Kidney epithelial cell (primary cell): ENCODE measurements at places on chromosomes 1 and 21.
A peak's percentile ranks its signal among the peaks of the same experiment; 100 is the strongest.

- DNase-seq, result no peak
Measured at GRCh38 chr1:7886405-7886745, 33.5 kb upstream of the UTS2 start.

DNA sequence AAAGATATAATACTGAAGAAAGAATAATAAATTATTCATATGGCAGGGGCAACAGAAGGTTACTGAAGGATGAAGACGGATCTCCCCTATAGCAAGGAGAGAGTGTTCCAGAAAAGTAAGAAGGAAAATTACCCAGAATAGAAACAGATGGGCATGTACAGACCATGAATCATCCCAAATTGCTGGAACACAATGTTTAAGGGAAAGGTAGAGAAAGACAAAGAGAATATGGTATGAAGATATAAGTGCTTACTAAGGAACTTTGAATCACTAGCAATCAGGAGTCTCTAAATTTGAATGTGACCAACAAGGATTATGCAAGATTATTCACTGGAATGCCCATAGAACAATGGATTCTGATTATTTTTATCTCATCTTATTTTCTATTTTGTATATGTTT lies 375.4 kb downstream of the COL11A1 start:
- no peak for DNase-seq

DNA sequence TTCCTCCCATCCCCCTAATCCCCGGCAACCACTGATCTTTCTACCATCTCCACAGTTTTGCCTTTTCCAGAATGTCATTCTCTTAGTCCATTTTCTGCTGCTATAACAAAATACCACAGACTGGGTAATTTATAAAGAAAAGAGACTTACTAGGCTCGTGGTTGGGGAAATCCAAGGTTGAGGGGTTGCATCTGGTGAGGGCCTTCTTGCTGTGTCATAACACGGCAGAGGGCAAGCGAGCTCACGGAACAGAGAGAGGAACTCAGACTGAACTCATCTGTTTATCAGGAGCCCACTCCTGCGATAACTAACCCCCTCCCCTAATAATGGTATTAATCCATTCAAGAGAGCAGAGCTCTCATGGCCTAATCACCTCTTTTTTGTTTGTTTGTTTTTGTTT lies 52.0 kb downstream of the RUNX3 start:
- DNase-seq, result no peak

DNA sequence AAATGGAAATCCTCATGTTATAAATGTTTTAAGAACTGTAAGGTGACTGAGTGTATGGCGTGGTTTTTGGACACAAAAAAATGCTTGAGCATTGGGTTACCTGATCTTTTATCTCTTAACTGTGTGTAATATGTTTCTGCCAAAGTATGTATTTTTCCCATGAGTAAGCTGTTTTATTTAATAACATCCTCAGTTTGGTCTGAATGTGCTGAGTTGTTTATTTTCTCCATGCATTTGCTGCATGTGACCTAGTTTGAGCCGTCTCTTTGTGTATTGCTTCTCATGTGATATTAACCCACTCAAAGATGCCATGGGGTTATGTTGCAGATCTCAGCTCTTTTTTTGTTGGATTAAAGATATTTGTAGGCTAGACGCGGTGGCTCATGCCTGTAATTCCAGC lies 6.1 kb upstream of the LYPLA2 start:
- DNase-seq, result no peak

- DNase-seq, result no peak
Measured at GRCh38 chr1:88610687-88611086, 73.4 kb upstream of the PKN2 start.

DNA sequence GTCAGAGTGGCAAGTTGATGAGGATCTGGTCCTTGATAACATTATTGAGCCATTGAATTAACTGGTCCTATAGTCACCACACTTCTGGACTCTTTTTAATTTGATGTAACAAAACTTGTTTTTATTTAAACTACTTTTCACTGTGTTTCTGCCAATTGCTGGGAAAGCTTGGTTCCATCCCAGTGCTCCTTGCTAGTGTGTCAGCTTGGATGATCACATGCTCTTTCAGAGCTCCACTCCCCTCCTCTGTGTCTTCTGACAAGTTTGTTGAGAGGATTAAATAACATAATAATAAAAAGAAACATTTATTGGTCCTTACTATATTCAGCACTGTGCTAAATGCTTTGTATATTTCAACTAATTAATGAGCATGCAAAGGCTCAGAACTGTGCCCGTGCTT lies 448.5 kb upstream of the B3GALT2 start:
- DNase-seq, result peak; percentile 4

DNA sequence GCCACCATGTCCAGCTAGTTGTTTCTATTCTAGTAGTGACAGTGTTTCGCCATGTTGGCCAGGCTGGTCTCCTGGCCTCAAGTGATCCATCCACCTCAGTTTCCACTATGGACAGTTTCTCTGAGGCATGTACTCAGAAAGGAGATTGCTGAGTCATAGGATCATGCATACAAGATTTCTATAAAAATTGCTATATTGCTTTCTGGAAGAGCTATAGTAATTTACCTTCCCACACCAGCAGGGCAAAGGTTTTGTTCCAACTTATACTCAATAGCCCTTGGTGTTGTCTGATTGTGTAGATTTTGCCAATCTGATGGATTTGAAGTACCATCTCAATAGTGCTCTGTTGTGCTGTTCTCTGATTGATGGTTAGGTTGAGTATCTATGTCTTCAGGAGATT lies 15.6 kb upstream of the ATP1A1 start:
- DNase-seq, result no peak

- no peak for DNase-seq
Measured at GRCh38 chr1:169588785-169589485, 2.7 kb upstream of the F5 start.

DNA sequence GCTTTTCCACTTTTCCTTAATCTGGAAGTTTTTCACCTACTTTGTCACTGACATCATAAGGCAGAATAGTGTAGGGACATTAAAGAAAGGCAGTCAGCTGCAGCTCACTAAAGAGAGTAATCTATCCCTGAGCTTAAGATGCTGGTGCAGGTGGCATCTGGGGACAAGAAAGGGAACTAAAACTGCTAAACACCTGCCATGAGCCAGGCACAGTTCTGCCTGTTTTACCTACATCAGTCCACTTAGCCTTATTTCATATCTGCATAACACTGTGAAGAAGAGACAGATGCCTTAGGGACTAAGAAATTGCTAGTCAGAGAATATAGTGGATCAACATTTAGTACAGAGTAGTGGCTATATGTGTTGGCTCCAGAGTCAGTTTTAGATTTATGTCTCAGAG lies 88.1 kb downstream of the GPATCH2 start:
- no peak for DNase-seq

- no peak for DNase-seq
Measured at GRCh38 chr1:113998361-113998760, 19.1 kb downstream of the OLFML3 start.

- no peak for DNase-seq
Measured at GRCh38 chr1:233097546-233097945, 147.1 kb downstream of the NTPCR start.

GRCh38 chr1:192802406-192802805 lies 6.4 kb upstream of the RGS2 start:
- DNase-seq, result no peak

GRCh38 chr1:238487931-238488330 lies 597.2 kb upstream of the ZP4 start:
- DNase-seq, result no peak

GRCh38 chr1:220527279-220527907 lies 543 bp upstream of the MARK1 start:
- DNase-seq, result no peak

- DNase-seq, result no peak
Measured at GRCh38 chr1:207084701-207085180, 3.9 kb upstream of the C4BPB start.

DNA sequence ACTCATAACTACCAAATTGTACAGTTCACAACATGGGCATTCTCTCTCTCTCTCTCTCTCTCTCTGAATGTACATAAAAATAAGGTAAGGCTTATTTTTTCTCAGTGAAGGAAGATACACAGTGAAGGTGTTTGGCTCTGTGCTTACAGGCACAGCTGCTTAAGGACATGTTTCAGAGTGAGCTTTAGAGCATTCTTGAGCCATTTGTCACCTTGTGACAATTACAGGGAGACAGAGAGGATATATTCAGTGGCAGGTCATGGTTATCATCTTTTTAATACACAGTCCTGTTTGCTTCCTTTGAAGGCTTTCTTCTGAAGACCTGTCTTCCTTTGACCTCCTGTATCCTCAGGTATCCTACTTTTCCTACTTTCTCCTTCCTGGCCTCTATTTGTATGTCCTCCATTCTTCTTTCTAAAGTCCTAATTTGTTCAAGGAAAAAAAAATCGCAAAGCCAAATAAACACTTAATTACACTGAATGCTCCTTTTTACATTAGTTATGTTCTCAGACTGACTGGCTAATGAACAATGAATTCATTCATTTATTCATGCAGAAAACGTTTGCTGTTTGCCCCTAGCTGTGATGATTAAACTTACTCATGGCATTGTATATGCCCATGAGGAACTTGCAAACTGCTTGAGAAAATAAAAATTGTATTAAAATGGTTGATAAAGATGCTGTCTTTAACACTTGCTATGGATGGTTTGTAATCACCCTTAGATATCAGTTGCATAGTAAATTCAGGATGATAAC lies 33.4 kb downstream of the HSD17B7 start:
- DNase-seq, result no peak

GRCh38 chr1:29669158-29669871 lies 433.0 kb downstream of the PTPRU start:
- no peak for DNase-seq

GRCh38 chr1:243253211-243253925 lies 1.7 kb downstream of the CEP170 start:
- DNase-seq, result no peak

DNA sequence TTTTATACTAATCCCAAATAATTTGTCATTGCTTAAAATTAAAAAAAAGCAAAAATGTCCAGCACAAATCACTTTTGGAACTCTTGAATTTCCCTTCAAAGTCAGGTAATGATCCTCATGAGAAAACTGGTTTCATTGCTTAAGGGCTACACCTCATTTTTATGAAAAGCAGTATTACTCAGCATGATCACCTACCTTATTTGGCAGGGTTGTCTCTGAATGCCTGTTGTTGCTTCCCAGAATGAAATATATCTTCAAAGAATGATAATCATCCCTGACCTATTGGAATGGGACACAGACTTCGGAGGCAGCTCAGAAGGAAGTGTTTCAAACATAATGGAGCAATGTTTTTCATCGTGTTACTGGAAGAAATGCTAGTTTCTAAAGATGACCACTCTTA lies 29.7 kb downstream of the C1orf21 start:
- DNase-seq, result no peak

GRCh38 chr1:71950579-71950978 lies 331.8 kb downstream of the NEGR1 start:
- DNase-seq, result no peak

DNA sequence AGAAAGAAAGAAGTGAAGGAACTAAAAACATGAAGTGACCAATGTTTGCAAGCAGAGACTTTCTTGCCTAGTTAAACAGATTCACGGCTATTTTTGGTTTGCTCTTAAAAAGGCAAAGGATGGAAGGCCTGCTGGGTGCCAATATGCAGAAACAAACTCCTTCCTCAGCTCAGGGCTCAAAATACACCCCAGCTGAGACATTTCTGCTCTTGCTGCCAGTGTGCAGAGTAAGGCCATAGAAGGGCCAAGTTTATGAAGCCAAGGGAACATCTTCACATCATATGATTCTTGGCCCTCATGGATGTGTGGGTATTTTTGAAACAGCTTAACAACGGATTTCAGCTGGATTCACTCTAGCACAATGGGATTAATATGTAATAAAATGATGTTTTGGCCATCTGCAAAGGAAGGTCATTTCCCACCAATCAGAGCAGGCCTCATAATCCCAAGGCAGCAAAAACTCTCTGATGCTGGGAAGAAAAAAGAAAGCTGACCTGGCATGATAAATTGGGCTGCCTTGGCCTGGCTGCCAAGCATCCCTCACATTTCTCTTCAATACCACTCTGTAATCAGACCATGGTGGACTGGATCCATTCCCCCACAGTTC lies 70.7 kb downstream of the CAPZB start:
- DNase-seq, result no peak

- DNase-seq, result no peak
Measured at GRCh38 chr1:50275566-50275965, 147.7 kb downstream of the DMRTA2 start.

- DNase-seq, result no peak
Measured at GRCh38 chr1:23548704-23549143, 10.6 kb downstream of the ID3 start.

DNA sequence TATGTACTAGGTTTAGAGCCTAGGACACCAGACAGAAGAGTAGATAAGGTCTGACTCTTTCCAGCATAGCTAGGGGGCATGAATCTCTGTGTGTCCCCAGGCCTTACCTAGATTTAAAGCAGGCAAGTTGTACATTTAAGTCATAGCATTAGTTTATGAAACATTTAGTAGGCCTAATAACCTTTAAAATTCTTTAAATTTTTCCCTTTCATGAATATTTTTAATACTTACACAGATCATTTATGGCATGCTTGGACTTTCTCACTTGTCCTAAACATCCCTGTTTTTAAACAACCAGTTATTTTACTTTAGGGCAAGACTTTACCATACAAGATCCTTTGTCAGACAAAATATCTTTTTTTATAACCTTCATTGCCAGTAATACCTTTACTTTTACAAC lies 258.4 kb upstream of the ZRANB2 start:
- DNase-seq, result no peak

DNA sequence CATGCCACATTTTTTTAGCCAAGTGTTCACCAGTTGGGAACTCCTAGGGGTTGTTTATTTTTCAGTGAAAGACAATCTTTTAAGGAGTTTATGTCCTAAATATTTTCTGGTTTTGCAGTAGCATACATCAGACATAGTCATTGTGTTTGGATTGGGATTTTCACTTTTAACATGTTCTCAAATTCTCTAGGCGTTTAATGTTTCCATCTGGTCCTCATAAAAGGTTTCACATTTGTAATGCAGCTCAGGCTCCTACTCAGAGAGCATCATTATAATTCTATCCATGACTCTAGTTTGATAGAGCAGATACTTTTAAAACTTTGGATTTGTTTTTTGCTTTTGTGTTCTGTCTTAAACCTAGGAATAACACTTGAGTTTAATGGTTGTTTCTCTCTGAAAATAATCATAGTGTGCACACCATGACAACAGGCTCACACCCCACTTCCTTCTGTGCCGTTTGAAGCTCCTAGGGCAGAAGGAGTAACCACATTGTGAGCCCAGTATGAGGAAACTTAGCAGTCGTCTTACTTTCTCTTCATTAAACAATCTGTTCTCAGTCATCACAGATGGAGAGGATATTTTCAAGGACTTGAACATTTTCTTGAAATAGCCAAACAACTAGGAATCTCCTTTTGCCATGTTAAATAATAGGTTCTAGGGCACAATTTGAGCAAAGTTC lies 219.6 kb downstream of the PDE4B start:
- no peak for DNase-seq

- no peak for DNase-seq
Measured at GRCh38 chr1:1320666-1321448, 3.6 kb downstream of the INTS11 start.

DNA sequence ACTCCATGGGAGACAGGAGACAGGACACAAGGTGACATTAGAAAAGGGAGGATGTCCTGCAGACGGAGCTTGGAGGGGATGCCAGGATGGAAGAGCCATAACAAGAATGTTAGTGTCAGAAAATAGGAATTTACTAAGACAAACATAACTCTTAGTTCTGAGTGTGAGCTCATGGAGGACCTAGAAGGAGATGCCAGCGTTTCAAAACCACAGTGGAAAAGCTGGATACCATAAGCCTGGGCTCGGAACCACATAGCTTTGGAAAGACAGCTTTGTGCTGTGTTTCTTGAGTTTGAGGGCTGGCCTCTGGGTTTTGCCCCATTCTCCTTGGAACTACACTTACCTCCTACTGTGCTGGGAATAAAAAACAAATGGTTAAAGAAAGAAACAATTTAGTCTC lies 128.4 kb downstream of the S1PR1 start:
- DNase-seq, result no peak
